ENCODE measurements at places on chromosomes 4 and X.

DNA sequence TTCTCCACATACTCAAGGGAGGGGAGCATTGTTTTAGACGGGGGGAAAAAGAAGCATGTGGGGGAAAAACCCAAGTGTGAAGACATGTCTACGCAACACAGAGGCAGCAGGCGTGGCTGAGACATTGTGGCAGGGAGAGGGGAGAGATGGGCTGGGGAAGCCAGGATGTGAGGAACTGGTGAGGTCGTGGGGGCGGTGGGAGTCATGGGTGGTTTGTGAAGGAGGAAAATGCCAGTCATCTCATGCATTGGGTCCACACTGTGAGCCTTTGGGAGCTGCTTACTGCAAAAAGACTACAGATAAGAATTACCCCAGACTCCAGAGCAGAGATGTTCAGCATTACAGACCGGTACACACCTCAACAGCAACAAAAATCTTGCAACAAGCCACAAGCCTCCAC is 2.1 kb downstream of the JAKMIP1 start:
- no peak for DNase-seq

DNA sequence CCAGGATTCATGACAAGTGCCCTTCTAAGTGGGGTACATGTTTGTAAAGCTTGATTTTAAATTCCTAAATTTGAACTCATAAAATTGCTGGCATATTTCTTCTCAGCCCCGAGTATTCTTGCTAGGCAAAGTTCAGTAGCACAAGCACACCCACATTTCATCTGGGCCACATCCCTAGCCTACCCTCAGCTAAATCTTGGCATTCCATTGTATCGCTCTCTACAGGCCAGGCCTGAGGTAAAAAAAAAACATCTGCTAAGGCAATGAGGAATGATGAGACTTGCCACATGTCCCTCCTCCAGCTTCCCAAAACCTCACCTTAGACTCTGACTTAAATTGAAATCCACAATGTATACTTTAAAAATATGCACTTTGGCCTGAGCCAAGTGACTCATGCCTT is 51.4 kb upstream of the VCX3B start:
- no peak for DNase-seq

GRCh38 chr4:73087871-73088270 is 18.4 kb upstream of the COX18 start:
- no peak for DNase-seq

GRCh38 chrX:147912093-147912801 is 528 bp downstream of the FMR1 start:
- DNase-seq, result peak; percentile 52

GRCh38 chr4:83124111-83124780 is 9.7 kb upstream of the PLAC8 start:
- DNase-seq, result peak; percentile 68

GRCh38 chrX:35150642-35151239 is 208.1 kb downstream of the FAM47B start:
- no peak for DNase-seq

All from pons (tissue), 1 donor.